ENCODE measurements at places on chromosomes 5 and 9.
A peak's percentile ranks its signal among the peaks of the same experiment; 100 is the strongest.

DNA sequence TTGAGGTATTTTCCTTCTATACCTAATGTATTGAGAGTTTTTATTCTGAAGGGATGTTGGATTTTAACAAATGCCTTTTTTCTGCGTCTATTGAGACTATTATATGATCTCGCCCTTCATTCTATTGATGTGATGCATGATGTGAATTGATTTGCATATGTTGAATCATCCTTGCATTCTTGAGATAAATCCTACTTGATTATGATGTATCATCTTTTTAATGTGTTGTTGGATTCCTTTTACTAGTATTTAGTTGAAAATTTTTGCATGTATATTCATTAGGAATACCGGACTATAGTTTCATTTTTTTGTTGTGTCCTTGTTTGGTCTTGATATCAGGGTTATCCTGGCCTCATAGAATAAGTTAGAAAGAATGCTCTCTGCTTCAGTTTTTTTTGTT is 169.7 kb downstream of the NPR3 start:
- DNase-seq, result no peak

DNA sequence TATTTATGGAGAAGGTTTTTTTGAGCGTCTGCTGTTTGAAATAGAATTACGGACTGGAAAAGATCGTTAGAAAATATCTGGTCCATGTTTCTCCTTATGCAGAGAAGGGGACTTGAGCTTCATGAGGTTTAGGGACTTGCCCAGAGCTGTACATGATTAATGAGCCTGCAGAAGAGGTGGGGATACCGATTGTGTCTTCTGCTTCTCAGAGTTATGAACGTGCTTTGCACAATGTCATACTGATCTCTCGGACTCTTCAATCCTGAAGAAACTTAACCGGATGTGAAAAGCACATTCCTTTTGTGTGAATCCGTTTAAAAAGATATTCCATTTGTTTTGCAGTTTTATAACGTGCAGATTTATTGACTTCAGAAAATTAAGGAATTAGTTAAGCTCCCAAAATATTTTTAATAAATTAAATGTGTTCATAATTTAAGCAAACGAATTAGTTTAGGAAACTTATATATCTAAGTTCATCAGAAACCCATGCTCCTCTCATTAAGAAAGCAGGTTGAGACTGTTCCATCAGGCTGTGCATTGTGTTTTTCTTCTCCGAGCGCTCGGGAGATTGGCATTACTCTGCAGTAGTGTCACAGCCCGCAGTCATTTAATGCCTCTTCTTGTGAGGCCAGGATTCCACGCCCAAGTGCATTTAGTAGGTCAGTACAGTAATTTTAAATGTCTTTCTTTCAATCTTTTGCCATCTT is 40.8 kb upstream of the MEF2C start:
- no peak for DNase-seq

DNA sequence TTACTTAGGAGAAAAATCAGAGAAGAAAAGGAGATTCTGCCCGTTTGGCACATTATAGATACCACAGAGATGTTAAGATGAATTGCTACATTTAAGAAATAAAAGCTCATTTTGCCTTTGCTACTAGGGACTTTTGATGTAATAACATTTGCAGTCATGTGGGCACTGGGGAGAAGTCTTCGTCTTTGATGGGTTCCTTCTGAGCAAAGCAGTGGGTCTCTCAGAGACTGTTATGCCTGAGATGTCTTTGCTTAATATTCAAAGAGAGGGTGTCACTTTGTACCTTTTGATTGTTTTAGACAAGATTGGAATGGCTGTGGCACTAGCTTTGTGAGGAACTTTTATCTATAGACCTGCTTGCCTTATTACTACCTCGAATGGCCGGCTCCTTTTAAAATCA is 25.0 kb downstream of the SLC25A25 start:
- DNase-seq, result no peak

GRCh38 chr5:114648940-114649339 is 287.1 kb downstream of the KCNN2 start:
- DNase-seq, result no peak

- no peak for DNase-seq
These were observed 38.9 kb upstream of the CEP72 start for GRCh38 chr5:573206-573605.

DNA sequence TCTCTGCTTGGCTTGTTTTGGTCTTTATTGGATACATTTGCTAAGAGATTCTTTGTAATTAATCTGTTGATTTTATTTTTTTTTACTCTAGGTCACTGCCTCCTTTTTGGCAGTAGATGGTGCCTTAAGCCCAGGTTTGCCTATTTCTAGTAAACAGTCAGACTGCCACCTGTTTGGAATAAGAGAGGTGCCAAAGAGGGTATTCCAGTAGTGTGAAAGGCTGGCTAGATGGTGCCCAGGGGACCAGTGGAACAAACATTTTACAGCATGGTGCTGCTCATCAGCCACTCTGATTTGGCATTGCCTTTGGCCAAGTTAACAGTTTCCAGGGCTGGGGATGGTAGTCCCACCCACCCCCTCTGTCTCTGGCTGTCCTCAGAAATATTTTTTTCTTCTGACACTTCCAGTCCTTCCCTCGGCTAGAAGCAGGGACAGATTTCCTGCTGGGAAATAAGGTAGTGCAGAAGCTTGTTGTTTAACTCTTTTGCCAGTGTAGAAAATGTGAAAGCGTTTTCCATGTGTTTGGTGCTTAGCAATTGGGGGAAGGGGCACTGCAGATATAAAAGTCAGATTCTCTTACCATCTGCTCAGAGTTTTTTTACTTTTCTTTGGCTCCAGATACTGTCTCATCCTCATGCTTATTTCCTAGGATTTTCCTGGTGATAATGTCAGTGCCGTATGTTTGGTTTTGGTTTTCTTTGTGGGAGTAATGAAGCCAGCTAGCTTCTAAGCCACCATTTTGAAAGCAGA is 36.6 kb upstream of the FBXL7 start:
- DNase-seq, result no peak

GRCh38 chr5:107447587-107447986 is 223.2 kb downstream of the EFNA5 start:
- no peak for DNase-seq

DNA sequence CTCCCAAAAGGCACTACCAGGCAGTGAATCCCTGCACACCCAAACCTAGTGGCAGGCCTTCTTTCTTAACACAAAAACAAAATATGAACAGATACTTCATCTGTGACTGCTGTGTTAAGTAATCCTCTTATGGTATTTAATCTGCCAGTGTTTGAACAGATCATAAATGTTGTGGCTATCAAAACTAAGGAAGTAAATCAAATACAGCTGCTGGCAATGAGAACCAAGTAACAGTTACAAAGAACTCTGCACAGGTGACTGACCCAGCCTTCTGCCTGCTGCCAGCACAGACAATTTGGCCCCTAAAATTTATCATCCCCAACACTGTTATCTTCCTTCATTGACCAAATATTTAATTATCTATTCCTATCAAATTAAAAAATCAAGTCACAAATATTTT is 78.0 kb downstream of the GNAQ start:
- no peak for DNase-seq

- no peak for DNase-seq
These were observed 9.5 kb downstream of the LPCAT1 start for GRCh38 chr5:1514027-1514818.

- no peak for DNase-seq
These were observed 5.7 kb upstream of the PTGR1 start for GRCh38 chr9:111605041-111605559.

GRCh38 chr9:118613996-118614395 is 755.2 kb downstream of the BRINP1 start:
- no peak for DNase-seq

GRCh38 chr5:111972548-111972947 is 215.6 kb upstream of the NREP start:
- no peak for DNase-seq

- DNase-seq, result no peak
These were observed 158.1 kb downstream of the SLC25A46 start for GRCh38 chr5:110896901-110897300.

DNA sequence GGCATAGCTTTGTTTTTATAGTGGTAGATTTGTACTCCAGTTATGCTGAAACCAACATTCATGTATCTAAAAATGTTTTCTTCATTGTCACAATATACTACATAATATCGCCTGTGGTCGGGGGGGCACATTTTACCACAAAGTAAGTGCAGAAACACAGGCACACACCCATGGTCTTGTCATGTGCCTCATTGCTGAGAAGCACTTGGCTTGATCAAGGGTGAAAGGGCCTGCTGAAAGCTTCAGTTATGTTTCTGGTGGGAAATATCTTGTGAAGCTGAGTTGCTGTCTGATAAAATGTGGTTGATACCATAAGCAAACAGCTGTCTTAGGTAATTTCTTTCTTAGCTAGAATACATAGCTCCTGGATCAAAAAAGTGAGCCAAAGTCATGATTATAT is 393.1 kb downstream of the MAN2A1 start:
- DNase-seq, result no peak

DNA sequence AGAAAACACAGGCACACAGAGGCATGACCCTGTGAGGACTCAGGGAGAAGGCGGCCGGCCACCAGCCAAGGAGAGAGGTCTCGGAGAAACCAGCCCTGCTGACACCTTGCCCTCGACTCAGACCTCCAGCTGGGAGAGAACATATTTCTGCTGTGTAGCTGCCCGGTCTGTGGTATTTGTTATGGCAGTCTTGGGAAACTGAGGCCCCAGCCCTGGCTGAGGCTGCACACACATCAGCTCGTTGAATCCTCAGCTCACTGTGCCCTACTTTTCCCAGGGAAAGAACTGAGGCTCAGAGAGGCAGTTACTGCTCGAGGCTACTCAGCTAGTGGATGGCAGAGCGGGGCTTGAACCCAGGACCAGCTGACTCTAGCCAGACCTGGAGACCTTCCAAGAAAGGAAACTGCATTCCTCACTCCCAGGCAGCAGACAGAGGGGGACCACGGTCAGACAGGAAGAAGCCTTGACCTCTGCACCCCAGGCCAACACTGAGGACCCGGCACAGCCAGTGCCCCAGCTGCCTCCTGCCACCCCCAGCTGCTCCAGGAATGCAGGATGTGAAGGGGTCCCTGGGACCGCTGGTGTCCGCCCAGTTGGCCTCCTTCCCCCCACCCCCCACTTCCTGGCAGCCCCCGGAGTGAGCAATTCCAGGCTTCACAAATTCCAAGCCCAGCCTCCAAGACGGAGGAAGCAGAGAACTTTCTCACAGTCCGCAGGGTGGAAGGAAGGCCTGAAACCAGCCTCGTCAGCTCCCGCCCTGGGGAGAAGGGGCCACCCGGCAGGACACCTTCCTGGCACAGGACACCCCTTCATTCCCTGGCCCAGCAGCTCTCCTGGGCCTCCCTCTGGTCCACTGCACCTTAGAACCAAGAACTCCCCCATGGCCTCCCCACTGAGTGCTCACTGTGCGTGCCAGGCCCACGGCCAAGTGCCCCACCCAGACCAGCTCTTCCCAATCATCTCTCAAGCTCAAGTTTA is 69.9 kb downstream of the LRSAM1 start:
- no peak for DNase-seq

GRCh38 chr5:169626779-169627178 is 10.3 kb upstream of the DOCK2 start:
- DNase-seq, result no peak

DNA sequence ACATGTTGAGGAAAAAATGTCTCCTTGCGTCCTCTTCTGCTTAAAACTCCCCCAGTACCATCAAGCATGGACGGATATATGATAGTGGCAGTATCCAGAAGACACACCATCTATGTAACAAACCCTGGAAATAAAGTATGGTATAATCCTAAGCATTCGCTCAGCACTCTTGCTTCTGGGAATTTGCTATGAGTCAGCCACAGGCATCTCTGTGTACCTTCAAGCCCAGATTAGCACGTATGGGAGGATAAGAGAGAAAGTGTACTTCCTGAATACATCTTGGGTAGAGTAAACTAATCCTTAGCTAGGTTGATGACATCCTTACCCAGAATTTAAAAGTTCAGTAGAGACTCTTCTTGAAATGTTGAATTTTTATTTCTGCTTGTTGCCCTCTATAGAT is 71.2 kb downstream of the GHR start:
- DNase-seq, result no peak

GRCh38 chr5:31770998-31771397 is 132.1 kb downstream of the PDZD2 start:
- DNase-seq, result no peak

- no peak for DNase-seq
These were observed 66.6 kb downstream of the DENND1A start for GRCh38 chr9:123863164-123863855.

GRCh38 chr5:65830856-65831255 is 95.5 kb upstream of the ERBIN start:
- DNase-seq, result peak; percentile 98

DNA sequence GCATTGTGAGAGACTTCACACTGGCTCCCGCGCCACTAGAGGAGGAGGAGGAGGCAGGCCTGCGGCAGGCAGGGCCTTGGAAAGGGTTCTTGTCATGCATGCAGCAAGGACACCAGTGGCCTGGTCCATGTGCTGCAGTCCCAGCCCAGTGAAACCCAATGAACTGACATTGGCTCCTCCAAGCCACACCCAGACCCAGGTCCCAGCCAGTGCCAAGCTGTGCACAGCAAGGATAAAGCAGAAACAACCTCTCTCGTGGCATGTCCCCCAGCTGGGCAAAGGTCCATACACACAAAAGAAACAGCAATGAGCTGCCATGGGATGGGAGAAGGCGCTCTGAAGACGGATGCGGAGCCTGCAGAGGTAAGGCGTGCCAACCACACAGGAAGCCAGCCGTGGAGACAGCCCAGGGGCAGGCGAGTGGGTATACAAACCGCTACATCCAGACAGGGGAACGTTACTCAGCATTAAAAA is 89.2 kb downstream of the SEMA4D start:
- DNase-seq, result no peak

DNA sequence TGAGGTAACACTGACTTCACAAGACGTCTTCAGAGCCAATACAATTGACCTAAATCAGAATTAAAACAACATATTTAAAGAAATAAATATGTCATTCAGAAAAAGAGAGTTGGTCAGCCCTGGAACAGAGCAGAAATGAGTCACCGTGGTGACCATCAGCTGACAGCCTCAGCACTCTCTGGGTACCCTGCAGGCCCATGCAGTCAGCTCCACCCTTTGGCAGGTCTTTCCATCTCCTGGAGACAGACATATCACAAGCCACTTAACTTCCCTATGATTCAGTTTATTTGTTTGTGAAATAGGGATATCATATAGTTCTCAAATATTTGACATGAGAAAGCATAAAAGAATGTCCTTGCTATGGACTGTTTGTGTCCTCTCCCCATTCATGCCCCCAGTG is 151.6 kb upstream of the MEF2C start:
- no peak for DNase-seq

- DNase-seq, result no peak
These were observed 18.1 kb downstream of the LRRC70 start for GRCh38 chr5:62596691-62597090.
